ENCODE measurements at places on chromosomes 1 and 21.

- DNase-seq, result no peak
Observed at GRCh38 chr21:46151261-46151988, 4.0 kb downstream of the FTCD start.

- DNase-seq, result no peak
Observed at GRCh38 chr21:44943005-44943685, 3.3 kb downstream of the SLX9 start.

GRCh38 chr1:200150721-200151120 lies 123.2 kb downstream of the NR5A2 start:
- no peak for DNase-seq

DNA sequence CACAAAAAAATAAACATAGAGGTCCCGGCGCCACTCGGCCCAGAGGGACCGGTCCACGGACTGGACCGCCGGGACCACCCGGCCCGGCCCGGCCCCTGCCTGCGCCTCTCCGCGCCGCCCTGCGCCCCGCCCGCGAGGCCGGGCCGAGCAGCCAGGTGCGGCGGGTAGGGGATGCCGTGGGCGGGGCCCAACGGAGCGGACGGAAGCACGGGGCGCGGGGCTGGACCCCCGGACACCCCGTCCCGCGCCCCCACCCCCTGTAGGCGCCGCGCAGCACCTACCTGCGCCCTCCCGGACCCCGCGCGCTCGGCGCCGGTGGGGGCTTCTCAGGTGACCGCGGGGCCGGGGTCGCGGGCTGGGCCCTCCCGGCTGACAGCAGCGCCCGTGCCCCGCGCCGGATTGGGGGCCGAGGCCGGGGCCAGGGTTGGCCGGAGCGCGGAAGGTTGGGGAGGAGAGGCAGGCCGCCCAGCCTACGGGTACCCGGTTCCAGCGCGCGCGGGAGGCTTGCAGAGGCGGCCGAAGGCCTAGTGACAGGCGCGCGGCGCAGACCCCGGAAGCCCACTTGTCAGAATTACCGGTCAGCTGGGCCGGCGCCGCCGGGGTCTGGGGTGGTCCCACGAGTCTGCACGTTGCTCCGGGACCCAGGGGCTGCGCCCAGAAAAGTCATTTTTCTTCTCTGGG lies 351.9 kb upstream of the CAMK1G start:
- no peak for DNase-seq

GRCh38 chr1:165954940-165955339 lies 127.5 kb downstream of the UCK2 start:
- no peak for DNase-seq

DNA sequence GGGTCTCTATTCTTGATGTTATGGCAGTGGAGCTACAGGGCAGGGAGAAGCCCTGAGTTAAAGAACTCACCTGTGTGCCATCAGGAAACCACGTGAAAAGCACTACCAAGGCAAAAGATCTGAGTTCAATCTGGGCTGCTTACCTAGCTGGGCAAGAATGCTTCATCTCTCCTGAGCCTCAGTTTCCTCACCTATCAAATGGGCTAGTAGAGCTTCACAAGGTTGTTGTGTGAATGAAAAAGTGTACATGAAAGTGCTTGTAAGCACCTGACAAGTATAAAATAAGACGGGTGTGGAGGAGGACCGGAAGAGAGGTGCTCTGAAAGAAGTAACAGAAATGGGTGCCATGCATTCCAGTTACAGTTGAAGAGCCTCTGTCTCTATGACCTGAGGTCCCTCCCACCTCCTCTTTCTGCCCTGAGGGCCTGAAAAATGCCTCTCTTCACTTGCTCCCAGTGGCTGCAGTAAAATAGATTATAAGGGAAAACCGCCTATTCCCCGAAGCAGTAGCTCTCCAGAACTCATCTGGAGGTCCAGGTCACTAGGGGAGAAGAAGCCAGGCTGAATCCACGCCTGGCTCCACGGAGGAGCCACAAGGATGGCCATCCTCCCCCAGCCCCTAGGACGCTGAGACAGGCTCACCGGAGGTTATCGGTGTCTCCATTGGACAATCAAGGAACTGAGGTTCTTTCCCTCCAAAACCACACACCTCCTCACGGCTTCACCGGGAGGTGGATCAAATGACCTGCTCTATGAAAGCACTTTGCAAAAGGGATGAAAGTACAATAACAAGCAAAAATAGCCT lies 1.4 kb downstream of the GPR161 start:
- no peak for DNase-seq

DNA sequence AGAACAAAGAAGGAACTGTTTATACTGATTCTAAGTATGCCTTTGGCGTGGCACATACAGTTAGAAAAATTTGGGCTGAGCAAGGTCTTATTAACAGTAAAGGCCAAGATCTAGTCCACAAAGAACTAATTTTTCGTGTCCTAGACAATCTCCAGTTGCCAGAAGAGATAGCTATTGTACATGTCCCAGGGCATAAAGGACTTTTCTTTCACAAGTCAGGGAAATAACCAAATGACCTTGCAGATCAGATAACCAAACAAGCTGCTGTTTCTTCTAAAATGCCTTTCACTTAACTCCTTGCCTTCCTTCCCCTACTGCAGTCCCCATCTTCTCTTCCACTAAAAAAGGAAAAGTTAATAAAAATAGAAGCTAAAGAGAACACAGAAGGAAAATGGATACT lies 4.0 kb downstream of the TEX50 start:
- DNase-seq, result no peak

- DNase-seq, result no peak
Observed at GRCh38 chr1:201842472-201843027, 13.6 kb downstream of the IPO9 start.

DNA sequence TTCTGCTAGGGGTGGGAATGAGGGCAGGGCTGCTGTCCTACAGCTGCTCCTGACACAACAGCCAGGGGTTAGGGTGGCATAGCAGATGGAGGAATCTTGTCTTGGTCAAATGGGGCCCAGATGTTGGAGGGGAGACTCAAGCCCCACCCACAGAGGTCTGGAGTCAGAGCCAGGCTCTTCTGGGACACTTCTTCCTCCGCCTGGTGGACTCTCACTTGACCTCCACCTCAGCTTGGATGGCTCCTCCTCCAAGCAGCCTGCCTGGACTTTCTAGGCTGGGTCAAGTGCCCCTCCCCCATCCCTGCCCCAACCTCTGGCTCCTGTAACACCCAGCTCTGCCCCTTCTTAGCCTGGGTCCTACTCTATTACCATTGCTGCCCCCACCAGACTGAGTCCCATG lies 35.5 kb downstream of the EPHA2 start:
- no peak for DNase-seq

- DNase-seq, result no peak
Observed at GRCh38 chr1:39528082-39528481, 36.6 kb downstream of the BMP8A start.

GRCh38 chr1:36879613-36880012 lies 154.7 kb downstream of the GRIK3 start:
- DNase-seq, result no peak

DNA sequence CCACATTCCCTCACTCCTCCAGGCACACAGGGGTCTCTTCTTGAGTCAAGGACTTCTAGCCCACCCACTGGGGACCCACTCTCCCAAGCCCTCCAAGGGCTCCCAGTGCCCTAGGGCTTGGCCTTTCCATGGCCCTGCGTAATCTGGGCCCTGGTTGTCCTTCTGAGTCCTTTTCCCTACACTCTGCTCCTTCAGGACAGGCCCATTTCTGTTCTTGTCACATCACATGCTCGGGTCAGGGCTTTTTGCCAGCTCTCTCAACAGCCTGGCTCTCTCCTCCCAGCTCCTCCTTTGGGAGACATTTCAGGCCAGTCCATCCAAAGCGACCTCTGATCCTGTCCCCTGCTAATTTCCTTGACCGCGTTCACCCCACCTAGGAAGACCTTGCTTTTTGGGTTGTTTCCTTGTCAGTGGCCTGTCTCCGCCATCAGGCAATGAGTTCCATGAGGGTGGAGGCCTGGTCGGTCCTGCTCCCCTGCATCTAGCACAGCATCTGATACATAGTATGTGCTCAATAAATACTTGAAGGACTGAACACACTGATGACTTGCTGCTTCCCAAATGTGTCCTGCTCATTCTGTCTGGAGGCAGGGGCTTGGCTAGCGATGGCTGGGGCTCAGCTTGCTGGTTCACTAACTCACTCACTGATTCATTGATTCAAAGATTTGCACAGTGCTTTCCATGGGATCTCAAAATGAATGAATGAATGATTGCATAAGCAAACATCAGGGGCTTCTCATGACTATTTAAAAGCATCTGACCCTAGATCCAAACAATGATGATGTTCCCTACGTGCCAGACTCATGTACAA lies 44.8 kb downstream of the DHRS3 start:
- DNase-seq, result no peak

- no peak for DNase-seq
Observed at GRCh38 chr1:30816211-30817076, 58.9 kb upstream of the LAPTM5 start.

GRCh38 chr21:25834381-25834780 lies 99.6 kb downstream of the GABPA start:
- DNase-seq, result no peak

DNA sequence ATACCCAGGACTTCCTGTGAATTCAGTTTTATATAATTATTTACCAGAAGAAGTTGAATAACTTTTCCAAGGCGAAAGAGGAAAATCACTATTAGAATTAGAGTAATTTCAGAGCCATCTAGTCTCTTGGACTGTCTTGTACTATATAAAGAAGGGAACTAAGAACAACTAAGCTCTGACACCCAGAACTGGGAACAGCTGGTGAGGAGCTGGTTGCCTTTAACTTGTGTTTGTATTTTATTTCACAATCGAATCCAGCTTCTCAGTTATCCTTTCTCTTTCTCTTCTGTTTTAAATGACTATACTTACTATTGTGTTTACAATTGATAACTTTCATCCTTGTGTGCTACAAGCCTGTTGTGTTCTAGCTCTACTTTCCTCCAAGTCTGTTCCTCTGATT lies 8.4 kb downstream of the SNX27 start:
- no peak for DNase-seq

GRCh38 chr1:229941831-229942230 lies 125.2 kb upstream of the GALNT2 start:
- no peak for DNase-seq

- no peak for DNase-seq
Observed at GRCh38 chr1:55658917-55659316, 443.8 kb upstream of the USP24 start.

DNA sequence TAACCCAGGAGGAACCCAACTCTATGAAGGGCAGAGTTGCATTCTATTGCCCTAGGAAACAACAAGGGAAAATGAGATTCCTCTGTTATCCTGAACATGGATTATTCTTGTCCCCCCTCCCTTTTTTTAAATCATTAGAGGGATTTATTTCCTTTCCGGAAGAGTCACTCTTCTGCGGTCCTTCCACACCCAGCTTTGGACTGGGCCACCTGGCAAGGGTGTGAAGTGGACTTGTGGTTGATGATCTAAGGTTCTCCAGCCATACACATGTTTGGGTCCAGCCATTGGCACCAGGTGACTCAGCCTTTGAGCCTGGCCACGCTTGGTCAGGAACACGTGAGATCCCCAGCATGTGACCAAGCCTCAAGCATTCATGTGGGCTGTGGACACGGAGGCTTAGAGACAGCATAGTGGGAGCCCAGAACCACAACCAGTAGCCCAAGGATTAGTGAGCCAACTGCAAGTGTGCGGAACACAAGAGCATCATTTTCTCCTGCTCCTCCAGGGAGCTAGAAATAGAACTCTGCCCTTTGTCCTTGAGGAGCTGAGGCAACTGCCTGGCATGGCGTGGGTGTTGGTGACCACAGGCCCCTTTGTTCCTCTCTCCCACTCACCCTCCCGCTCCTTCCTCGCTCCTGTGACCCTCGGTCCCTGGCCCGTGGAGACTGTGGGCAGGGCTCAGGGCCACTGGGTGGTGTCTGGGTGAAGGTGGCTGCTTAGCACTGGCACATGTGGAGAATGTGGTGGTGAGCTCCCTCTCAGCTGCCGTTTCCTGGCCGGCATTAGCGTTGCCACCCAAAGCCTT lies 50.1 kb downstream of the NENF start:
- DNase-seq, result no peak

DNA sequence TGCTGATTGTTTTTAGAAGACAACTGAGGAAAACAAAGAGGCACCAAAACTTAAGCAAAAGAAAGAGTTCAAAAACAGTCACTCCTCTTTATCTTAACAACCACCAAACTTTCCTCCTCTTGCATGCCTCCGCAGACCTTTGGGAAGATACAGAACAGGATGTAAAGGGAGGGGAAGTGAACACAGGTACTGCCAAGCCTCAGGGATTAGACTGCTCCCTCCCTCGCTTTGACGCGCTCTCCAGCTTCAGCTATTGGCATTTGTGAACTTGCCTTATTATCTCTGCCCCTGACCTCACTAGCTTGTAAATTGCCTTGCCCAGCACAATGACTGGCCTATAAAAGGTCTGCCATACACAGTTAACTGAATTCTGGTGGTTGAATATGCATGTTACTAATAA lies 4.8 kb upstream of the SRP9 start:
- no peak for DNase-seq

GRCh38 chr1:220184506-220184905 lies 87.7 kb downstream of the RAB3GAP2 start:
- DNase-seq, result no peak

- no peak for DNase-seq
Observed at GRCh38 chr1:116417678-116418077, 44.6 kb downstream of the ATP1A1 start.

DNA sequence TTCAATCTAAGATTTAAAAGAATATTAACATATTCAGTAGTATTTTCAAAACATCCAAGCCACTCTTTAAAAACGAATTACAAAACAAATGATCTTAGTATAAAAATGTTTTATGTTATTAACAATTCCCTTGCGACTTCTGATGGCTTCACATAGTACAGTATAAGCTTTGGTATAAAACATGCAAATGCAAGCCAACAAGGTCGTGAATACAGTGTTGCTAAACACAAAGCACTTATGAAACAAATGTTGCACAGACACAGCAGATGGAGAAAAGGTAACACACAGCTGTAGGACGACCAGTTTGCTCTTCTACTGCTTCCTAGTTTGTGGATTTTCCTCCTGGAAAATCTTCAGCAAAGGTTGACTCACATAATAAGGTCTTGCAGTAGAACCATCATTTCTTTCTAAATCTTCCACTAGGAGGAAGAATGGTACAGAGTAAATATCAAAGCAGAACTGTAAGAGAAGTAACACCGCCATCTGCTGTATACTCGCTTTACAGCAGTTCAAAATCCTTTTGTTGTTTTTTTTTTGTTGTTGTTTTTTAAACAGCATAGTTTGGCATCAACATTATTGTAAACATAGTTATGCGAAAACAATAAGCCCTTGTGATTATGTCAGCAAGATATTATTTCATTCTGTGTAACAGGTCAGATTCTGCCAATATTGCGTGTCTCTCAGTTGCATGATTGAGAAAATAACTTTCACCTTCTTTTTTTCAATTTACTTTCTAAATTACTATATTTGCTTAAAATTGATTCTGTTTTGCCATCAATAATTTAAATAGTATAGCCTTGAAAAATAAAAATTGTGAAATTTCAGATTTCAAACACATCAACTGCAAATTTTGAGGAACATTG lies 69.5 kb downstream of the LHX8 start:
- no peak for DNase-seq

DNA sequence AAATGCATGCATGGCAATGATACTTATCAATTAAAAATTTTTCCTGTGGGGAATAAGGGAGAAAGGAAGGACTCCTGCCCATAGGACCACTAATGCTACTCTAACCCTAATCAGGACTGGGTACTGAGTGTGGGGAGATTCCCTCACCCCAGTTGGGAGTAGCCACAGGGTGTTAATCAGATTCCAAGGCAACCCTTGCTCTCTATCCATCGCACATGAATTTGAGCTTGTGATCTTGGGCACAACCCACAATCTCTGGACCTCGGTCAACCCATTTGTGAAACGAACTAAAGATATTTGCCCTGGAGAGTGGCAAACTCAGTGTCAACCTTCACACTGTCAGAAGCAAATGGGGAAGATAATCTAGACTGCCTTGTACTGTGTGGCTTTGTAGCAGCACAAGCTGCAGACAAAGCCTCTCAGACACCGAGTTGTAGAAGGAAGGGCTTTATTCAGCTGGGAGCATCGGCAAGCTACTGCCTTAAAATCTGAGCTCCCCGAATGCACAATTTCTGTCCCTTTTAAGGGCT lies 69.5 kb downstream of the SERINC2 start:
- DNase-seq, result no peak

Measured in stimulated activated CD4-positive, alpha-beta T cell treated with anti-CD3 and anti-CD28 coated beads, Interleukin-1b, Interleukin-23, amount 100 ng/mL, for 1 hour (primary cell).